Choroid plexus epithelial cell (primary cell): ENCODE measurements at places on chromosomes 16 and 17.

GRCh38 chr17:57946798-57947358 is 8.3 kb downstream of the CUEDC1 start:
- DNase-seq = peak; percentile 87

- DNase-seq = no peak
These were observed 24.1 kb downstream of the ANKRD40 start for GRCh38 chr17:50683434-50684287.

DNA sequence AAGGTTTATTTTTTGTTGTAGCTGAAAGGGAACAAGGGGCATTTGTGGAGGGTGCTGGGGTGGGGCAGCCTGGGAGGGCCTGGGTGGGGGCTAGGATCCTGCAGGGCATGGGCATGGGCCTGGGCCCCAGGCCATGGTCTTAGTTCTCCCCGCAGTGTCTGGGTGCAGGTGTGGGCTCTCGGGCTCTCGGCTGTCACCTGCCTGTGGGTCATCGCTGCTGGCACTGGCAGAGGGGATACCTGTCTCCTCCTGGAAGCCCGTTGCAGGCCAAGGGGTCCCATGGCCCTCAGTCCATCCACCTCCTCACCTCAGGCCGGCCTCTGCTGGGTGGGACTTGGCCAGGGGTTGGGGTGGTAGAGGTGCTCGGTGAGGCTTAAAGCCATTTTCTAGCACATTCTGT is 30.3 kb downstream of the TSC2 start:
- DNase-seq = no peak

- no peak for DNase-seq
These were observed 22.2 kb downstream of the MARVELD3 start for GRCh38 chr16:71648162-71648561.

DNA sequence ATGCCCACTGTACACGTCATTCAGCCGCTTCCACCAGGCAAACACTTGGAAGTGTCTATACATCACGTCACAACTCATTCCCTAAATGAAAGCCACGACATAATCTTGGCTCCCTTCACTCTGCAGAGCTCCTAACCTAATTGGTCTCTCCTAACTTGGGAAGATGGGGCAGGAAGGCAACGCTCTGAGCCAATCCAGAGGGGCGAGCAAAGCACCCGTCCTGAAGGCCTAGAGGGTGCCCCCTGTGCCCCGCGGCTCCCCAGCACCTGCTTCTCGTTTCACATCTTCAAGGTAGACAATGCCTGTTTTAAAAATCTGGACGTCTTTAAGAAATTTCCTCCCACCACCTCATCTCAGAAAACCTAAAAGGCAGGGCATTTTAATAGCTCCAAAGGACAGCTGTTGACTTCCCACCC is 1.0 kb downstream of the CSNK2A2 start:
- peak; percentile 6 for DNase-seq

DNA sequence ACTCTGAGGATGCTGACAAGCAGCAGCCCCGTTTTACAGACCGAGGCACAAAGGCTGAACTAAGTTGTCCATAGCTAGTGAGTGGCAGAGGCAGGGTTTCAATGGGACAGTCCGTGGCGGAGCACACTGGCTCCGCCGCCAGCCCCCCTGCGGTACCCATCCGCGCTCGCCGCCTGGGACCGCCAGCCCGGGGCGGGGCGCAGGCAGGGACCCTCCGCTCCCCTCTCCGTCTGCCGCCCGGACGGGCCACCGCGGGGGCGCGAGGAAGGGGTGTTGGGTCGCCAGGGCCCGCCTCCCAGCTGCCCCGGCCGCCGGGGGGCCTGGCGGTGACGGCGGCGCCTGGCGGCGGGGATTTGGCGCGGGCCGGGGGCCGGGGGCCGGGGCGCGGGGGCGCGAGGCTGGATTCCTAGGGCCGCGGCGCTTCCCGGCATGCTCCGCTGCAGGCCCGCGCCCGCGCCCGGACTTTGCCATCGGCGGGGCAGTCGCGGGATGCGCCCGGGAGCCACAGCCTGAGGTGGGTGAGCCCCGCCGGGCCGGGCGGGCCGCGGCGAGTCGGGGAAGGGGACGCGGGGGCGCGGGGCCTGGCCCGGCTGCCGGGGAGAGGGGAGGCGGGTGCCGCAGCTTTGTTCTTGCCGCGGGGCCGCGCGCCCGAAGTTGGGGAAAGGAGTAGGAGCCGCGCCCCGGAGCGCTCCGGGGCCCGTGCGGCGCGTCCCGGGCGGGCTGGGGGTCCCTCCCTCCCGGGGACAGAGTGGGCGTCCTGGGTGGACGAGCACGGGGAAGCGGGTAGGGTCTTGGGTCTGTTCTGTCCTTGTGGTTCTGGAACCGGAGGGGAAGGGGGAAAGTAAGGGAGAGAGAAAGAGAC is at the start of gene TMEM98:
TSS of gene TMEM98 (plus strand) at position 430 of the 862 bp plus-strand sequence. CDS start 3,376 bp downstream, outside the sequence.
- DNase-seq = no peak

DNA sequence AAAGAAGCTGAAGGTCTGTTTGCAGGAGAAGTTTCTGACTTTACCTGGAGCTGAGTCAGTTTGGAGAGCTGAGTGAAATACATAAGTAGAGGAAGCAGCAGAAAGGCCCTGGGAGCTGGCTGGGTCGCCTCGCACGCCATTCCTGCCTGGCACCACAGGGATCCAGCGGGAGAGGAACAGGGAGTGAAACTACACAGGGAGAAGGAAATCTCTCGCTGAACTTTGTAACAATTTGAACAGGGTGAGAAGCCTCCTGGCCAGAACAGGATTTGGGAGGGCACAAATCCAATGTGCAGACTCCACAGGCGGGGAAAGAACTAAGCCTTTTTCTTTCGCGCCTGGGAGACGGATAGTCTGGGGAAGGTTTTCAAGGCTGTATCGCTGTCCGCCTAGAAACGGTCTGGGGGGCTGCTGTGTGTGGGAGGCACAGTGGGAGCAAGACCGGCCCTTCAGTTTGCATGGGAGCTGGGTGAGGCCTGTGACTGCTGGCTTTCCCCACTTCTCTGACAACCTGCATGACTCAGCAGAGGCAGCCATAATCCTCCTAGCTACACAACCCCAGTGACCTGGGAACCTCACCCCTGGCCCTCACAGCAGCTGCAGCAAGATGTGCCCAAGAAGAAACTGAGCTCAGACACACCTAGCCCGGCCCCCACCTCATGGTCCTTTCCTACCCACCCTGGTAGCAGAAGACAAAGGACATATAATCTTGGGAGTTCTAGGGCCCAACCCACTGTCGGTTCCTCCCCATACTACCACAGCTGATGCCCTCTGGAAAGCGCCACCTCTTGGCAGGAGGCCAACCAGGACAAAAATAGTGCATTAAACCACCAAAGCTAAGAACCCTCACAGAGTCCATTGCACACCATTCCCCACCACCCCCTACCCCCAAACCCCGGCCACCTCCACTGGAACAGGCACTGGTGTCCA is 778.6 kb downstream of the KCNJ2 start:
- DNase-seq = no peak

DNA sequence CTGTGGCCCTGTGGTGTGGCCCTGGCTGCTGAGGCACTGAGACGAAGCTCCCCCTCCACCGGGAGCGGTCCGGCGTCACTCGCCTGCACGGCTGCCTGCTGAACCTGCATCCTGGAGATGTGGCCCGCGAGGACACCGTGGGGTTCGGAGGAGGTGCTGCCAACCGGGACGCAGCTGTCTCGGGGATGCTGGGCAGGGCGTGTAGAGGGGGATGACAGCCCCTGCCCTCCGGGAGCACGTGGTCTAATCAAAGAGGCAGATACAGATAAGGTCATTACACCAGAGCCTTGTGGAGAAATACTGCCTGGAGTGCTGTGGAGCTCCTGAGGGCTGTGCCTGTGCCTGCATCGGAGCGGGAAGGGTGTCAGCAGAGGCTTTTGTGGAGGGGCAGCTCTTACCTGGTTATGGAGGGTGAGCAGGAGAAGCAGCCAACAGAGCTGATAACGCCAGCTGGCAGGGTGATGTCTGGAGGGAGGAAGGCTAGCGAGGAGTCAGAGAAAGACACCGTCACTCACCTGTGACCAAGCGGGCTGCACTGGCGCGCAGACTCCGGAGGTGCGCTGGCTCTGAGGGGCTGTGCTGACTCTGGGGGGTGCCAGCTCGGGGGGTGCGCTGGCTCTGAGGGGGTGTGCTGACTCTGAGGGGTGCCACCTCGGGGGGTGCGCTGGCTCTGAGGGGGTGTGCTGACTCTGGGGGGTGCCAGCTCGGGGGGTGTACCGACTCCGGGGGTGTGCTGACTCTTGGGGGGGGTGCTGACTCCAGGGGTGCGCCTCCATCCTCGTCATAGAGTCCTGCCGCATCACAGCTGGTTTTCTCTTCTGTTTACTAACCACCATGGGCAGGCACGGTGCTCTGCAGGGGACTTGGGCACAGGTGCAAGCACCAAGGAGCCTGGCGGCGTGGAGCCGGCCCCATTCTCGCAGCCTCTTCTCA is 104.7 kb upstream of the CHMP6 start:
- DNase-seq = no peak
